ENCODE measurements at places on chromosomes 16 and 17.

- DNase-seq: no peak
Observed at GRCh38 chr16:9607515-9608230, 516.2 kb downstream of the HAPSTR1 start.

GRCh38 chr17:1055751-1056645 is 59.1 kb downstream of the TIMM22 start:
- DNase-seq: peak; percentile 31

DNA sequence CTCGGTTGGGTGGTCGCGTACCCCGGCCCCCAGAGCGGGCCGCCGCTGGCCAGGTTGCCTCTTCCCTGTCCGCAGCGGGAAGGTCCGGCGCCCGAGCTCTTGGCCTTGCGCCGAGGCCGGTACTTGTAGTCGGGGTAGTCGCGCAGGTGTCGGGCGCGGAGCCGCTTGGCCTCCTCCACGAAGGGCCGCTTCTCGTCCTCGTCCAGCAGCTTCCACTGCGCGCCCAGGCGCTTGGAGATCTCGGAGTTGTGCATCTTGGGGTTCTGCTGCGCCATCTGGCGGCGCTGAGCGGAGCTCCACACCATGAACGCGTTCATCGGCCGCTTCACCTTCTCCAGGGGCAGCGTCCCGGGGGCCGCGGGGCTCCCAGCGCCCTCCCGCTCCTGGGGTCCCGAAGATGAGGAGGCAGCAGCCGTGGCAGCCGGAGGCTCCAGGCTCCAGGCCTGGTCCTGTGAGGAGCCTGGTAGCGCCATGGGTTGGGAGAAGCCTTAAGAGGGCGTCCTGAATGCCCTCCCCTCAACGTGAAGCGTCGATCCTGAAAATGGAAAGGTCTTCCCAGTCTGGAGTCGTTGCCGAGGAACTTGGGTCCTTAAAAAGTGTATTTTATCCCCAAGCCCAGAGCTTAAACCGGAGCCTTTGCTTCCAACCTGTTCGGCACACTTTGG is 558 bp downstream of the SOX15 start:
- peak; percentile 67 for DNase-seq

DNA sequence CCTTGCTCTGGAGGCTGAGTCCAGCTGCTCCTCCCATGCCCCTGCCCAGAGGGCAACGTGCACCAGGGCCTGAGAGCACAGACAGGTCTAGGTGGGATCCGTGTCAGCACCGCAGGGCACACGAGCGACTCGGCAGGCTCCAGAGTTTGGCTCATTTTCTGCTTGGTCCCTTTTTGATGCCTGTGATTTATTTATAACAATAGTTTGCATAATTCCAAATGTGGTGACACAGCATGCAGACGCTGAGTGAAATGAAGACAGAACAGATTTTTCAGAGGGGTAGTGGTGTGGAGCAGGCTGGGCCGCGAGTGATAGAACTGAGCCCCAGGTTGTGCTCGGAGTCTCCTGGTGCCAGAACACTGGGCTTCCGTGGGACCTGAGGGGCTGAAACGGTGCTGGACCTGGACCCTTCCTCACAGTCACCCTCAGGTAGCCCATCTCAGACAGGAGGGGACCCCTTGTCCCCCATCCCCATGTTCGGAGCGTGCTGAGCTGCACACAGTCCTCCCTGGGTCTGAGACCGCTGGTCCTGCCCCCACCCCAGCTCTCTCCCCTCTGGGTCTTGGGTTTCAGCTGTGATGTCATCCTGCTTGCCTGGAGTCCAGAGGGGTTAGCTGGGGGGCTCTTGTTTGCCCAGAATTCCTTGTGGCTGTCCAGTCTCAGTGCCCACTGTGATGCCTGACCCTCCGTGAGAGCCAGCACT is 95.9 kb downstream of the METRNL start:
- no peak for DNase-seq

All from activated CD4-positive, alpha-beta T cell treated with anti-CD3 and anti-CD28 coated beads, Interleukin-2, Interleukin-4, amounts not matched to agents 100 ng/mL and 50 ng/mL, durations not matched to agents 16 hours and 8 hours (primary cell).